ENCODE measurements at places on chromosomes 13 and 19. TPM values are rescaled to one million over a fixed set of nuclear protein-coding genes. Genes with fewer than 3 reads are reported as not detected.

Gene TSSK6
- polyA plus RNA-seq, result 0.34 TPM

Gene ATP8B3
- polyA plus RNA-seq, result 0.51 TPM

Gene CASP14
- 0.07 TPM for polyA plus RNA-seq

Gene NKG7
- not detected for polyA plus RNA-seq

Gene NCR1
- not detected for polyA plus RNA-seq

Gene GRK1
- polyA plus RNA-seq, result not detected

Gene SMIM44
- not detected for polyA plus RNA-seq

Gene EGLN2
- 74.2 TPM for polyA plus RNA-seq

Gene LRG1
- 0.50 TPM for polyA plus RNA-seq

Gene PALM
- polyA plus RNA-seq, result 0.03 TPM

Gene LRRC8E
- polyA plus RNA-seq, result 4.6 TPM

Gene GNG7
- 0.16 TPM for polyA plus RNA-seq

Gene NFKBIB
- 33.4 TPM for polyA plus RNA-seq

Gene F10
- not detected for polyA plus RNA-seq

Gene FFAR2
- polyA plus RNA-seq, result not detected

Gene ZNF763
- polyA plus RNA-seq, result 0.34 TPM

Gene ZNF677
- 3.0 TPM for polyA plus RNA-seq
